Mesenteric fat pad (tissue), 1 donor: ENCODE measurements at places on chromosomes 13 and 19. TPM values are rescaled to one million over a fixed set of nuclear protein-coding genes. Genes with fewer than 3 reads are reported as not detected.

The ZNF568 gene
- total RNA-seq: 9.1 TPM

The ZNF544 gene
- 25.2 TPM for total RNA-seq

The TEAD2 gene
- total RNA-seq: 48.3 TPM

The ZNF541 gene
- 0.87 TPM for total RNA-seq

The RGS9BP gene
- not detected for total RNA-seq

The DNASE2 gene
- total RNA-seq: 28.9 TPM

The ZNF576 gene
- 12.1 TPM for total RNA-seq
